ENCODE measurements at places on chromosomes 7 and 10.

DNA sequence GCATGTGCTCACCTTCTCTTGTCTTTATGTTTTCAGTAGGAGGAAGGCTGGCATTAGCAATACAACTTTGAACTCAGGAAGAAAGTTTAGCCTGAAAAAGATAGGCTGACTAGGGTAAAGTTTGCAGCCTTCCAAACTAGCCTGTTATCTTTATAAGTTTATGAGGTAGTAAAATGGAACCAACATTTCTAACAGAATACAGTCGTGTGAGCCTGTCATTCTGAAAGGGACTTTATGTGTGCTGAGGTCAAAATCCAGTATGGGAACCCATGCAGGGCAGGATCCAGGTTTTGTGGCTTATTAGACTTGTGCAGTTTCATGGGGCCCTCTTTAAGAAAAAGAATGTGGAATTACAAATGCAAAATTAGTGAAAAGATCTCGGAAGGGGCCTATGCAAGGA lies 201.0 kb upstream of the PRPS1L1 start:
- DNase-seq = no peak

GRCh38 chr10:115059301-115059898 lies 33.8 kb upstream of the ATRNL1 start:
- no peak for DNase-seq

- no peak for DNase-seq
Observed at GRCh38 chr10:88081457-88082054, 218.1 kb downstream of the PTEN start.

- no peak for DNase-seq
Observed at GRCh38 chr10:26486304-26486703, 48.2 kb downstream of the APBB1IP start.

DNA sequence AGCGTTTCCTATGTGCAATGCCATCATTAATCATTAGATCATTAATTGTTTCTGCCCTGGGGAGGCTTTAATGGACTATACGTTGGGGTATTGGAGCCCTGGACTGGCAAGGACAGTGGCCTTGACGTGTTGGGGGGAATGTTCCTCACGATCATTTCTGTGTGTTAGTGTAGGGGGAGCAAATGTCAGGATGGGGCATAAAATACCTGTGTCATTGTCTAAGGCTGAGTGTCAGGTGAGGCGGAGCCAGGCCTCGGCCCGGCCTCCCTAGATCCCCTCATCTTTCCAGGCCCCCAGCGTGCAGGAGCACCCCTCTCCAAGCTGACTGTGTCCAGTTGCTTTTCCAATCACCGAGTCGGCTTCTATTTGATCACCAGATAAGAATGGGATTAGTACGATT lies 346.4 kb upstream of the SHH start:
- no peak for DNase-seq

DNA sequence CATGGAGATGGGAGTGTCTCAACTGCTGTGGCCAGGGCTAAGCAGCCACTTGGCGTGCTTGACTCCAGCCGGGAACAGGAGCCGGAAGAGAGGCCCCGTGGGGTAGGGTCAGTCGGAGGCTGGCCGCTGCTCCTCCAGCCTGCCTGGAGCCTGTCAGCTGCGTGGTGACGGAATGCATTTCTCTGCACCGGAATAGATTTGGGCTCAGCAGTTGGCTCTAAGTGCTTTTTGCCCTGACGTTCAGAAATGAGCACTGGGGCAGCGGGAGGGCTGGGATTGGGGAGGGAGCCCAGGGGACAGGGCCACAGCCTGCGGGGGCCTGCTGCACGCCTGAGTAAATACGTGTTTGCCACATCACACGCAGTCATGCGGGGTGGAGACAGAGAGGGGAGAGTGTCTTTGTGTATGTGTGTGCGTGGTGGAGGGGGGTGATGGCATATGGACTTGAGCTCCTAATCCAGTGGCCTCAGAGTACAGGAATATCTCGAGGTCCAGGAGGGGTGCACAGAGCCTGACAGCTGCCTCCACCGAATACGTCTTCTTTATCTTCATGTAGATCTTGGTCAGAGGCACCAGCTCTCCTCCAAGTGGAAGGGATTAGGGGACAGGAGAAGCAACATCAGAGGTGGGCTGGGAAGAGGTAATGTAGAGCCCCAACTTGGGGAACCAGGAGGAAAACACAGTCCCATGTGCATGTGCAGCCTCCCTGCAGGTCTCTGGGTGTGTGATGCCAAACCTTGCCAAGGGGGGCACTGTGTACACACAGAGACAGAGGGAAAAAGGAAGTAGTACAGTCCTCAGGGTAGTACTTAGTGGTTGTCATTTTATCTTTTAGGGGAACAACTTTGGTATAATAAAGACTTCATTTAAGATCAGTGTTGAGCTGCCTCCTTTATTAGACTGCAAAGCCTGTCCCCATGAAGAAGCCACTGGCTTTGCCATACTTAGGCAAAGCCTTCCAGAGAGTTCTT lies 151.4 kb downstream of the CDH23 start:
- DNase-seq = no peak

DNA sequence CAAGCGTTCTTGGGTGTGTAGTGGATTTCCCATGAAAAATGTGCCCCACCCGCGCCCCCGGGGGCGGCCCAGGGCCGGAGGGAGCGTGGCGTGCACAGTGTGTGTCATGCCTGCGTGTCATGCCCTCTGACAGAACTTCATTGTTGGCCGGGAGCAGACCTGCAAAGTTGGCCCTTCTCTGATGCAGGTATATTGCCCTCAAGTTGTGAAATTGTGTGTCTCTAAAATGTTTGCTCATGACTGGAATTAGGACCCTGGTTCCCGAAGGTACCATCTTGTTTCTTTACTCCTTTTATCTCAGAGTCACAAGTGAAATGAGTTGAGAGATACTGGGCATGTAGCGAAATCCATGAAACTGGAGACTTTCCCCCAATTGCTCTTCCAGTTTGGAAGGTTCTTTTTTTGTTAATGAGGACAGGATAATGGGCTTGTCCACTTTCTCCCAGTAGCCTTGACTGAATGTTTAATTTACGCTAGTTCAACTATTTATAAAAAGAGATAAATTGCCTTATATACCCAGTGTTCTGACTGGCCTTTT lies 26.2 kb downstream of the ADK start:
- no peak for DNase-seq

DNA sequence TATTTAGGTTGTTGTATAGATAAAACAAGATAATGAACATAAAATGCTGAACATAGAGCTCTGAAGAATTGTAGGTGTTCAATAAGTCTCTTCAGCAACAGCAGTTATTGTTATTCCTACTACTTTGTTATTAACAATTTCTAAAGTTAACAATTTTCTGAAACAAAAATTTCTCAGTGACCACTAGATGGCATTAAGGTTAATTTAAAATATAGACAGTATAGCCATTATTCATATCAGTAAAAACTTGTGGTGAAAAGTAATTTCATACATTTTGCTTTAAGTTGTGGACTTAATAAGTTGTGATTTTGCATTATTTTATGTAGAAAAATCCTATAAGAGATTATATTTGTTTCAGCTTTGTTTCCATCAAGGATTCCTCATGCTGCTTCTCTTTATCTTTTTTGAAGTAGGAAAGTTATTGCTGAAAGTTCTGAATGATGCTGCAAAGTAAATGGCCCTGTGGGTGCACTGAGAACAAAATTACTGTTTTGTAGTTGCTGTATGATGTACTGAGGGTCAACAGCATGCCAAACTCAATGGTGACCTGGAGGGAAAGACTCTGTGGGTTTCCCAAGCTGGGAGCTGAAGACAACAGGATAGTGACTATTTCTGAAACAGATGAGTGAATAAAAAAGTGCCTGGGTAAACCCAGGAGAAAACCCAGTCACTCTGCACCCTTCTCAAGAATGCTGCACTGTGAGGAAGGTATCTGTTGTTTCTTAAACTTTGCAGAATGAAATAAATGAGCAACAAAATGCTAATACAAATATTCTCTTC lies 253.6 kb downstream of the KIF20B start:
- DNase-seq = no peak

DNA sequence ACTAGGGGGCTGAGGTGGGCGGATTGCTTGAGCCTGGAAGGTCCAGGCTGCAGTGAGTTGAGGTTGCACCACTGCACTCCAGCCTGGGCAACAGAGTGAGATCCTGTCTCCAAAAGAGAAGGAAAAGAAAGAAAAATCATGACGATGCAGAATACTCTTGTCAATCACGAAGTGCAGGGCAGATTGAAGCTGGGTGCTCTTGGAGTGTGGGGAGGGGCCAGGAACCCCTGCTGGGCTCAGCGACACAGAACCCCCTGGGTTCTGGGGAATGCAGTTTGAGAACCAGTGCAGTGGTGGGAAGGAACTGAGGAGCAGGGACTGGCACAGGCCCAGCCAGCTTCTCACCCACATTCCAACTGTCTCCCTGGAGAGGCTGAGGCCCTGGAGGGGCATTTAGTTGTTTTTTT lies 10.8 kb upstream of the INTS1 start:
- no peak for DNase-seq

GRCh38 chr7:96521068-96521894 lies 188.4 kb downstream of the SEM1 start:
- DNase-seq = no peak

DNA sequence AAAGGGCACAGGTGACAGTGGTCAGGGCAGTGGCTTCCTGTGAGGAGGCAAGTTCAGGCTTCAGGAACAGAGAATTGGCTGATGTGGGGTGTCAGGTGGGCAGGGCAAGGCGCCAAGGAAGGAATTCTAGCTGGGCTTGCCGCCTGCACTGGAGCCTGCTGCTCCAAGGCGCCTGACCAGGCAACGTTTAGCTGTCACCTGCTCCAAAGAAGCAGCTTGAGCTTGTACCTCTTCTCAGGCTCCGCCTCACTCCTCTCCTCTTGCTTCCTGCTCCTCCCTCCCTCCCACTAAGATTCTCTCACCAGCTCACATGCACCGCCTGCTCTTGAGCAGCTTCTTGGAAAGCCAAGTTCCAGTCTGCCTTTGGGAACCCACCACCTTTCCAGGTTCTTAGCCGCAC lies 187.4 kb upstream of the GRB10 start:
- no peak for DNase-seq

DNA sequence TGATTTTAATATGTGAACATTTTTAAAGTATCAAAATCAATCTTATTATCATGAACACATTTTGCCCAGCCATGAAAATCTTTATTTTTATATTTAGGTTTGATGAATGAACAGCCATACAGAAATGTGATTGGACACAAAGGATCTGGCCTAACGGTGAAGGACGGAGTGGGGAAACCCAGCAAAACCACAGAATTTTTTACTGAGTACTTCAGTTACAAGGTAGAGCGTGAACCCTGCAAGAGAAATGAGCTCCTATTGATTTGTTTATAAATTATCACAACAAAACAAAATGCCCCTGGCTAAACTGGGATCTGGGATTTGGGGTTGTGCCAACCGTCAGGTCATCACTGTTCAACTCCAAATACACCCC lies 118.8 kb downstream of the JAZF1 start:
- DNase-seq = no peak

DNA sequence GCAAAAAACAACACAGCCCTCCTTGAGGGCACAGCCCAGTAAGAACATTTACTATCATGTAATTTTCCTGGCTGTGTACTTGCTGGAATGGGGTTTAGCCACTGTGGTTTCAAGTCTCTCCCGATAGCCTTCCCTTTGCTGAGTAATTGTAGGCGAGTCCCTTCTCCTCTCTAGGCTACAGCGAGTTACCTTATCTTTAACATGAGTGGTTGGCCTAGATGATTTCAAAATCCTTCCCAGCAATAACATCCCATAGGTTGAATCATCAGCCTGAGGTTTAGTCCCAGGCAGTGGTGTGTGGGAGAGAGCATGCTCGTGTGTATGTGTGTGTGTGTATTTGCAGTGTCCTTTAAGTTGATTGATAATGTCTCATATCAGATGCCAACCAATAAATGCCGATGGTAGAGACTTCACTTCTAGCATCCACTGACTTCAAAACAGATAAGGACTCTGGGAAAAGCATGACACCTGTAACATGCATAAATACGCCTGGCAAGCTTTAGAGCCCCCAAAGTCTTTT lies 142.9 kb upstream of the ZMIZ1 start:
- no peak for DNase-seq

DNA sequence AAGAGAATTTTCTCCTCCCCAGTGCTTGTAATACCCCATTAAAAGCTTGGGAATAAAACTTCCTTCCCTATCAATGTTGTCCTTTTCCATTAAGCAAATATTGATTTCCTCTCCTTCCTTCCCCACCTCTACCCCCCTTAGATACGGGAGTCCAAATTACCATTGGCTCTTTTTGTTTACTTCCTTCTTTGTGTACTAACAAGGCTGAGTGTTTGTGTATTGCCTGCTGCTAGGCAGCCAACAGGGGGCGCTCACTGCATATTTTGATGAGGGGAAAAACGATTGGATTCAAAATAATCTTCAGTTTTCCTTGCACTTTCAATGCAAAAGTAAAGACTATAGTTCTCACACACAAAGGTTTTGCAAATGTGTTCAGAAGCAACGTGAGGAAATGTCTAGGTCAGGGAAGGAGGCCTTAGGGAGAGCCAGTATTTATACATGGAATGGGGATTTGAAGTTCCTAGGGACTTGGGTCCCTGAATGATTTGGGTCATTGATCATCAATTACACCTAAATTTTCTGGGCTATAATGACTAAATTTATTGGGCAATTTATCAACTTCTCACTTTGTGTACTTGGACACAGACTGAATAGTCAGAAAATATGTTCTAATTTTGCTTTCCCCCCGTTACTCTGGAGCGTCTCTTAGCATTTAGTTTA lies 23.6 kb upstream of the VPS41 start:
- DNase-seq = no peak

DNA sequence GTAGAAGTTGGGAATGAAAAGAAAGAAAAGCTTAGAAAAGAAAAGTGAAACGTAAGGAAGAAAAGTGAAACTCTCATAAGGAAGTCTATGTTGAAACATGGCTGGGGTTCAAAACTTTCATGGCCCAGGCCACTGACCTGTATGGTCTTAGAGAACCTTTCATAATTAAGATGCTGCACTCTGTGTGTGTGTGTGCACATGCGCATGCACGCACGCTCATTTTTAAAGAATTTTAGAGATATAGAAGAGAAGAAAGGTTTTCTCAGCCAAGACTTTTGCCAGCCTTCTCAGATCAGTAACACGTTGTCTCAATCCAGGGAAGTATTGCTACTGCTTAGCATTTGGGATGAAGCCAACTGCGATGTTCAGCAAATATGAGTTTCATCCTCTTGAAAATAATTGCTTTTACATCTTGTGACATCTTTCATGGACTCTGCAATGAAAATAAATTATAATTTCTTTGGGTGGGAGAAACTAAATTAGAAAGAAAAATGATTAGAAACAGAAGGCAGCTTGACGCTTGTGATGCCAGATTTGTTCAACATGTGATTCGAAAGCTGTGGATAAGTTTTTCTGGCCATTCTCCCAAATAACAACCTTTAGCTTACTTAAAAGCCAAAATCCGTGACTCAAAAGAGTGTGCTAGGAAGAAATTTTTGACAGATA lies 16.2 kb upstream of the SLC26A4 start:
- no peak for DNase-seq
